Globus pallidus (tissue), 1 donor: ENCODE measurements at places on chromosomes 2 and 18.

DNA sequence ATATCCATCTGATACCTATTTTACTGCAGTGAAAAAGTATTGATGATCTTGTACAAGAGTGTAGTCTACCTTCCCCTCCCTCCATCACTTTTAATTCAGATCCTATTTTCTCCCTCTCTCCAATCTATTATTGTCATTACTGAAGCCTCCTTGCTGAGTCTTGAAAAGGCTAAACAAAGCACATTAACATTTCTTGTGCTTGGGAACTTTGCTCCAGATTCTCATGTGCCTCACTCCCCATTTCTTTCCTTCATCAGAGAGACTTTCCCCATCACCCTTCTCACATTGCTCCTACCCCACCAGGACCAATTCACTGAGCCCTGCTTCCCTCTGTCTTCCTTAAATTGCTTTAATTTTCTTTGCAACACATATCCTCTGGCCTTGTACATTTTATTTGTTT is 736.2 kb upstream of the GCFC2 start:
- DNase-seq, result no peak

- no peak for DNase-seq
These were observed 111.7 kb downstream of the ACOXL start for GRCh38 chr2:110843959-110844510.

GRCh38 chr2:136281281-136282114 is 163.5 kb upstream of the CXCR4 start:
- DNase-seq, result no peak

GRCh38 chr2:241861264-241861663 is 2.6 kb upstream of the PDCD1 start:
- no peak for DNase-seq

GRCh38 chr18:74083557-74083952 is 64.1 kb downstream of the FBXO15 start:
- no peak for DNase-seq

DNA sequence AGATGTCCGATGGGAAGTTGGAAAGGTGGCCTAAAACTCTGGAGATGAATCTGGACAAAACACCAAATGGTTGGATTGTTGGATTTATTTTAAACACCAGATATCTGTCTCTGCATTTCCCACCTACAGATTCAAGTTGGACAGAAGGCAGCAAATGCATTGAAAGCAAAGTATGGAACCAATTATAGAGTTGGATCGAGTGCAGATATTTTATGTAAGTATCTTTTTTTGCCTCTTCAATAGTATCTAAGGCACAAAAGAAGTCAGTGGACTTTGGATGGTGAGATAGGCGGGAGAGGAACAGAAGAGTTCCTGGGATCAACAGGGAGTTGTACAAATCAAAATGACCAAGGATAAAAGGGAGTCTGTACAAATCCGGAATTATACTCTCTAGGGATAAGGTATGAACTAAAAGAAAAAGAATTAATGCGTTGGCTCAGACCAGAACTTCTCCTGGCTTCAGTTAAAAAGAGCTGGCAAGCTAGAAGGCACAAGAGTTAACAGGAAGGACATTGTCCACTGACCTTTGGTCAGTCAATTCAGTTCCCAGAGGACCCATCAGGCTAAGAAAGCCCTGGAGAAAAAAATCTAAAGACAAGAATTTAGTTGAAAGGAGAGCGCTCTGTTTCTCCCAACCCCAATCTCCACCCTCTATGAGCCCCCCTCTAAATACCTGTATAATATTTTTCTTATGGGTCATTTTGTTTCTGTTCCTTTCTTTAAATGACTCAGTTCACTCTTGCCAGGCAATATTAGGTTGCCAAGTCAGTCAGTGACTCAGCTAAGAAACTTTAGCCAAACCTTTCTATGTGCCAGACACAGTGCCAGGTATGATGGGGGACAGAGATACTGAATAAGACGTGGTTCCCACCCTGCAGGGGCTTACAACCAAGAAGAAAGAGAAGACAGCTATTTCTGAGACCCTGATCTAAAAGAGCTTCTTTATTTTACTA is 29.1 kb downstream of the CPO start:
- no peak for DNase-seq

DNA sequence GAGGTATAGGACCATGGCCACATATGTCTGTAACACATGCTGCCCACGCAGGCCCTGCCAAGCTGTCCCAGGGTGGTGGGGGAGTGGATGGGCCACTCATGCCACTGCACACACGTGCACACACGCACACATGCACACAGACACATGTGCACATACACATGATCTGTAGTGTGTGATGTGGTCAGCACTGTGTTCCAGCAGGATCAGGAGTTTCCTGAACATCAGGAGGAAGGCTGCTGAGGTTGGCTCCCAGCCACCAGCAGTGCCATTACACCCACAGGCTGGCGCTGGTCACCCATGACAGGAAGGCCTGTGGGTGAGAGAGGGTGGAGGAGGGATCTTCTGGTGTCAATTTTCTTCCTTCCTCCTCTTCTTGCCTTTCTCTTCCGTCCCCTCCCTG is 44.7 kb downstream of the POMC start:
- DNase-seq, result no peak

DNA sequence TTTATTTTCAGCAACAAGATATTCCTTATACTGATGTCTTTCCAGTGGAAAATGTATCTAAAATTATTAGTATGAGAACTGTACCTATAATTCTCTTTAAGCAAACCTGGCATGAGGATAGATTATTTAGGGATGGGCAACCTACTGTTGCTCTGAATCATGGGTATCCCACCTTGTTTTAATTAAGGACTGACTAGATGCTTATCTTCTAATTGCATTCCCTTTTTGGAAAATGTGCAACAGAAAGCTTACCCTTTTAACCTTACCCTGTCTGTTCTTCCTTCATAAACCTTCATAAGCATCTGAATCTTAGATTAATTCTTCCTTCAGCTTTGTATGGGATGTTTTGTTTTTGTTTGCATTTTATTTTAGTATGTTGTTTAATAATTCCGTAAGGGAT is 110.3 kb downstream of the TAF4B start:
- DNase-seq, result no peak

DNA sequence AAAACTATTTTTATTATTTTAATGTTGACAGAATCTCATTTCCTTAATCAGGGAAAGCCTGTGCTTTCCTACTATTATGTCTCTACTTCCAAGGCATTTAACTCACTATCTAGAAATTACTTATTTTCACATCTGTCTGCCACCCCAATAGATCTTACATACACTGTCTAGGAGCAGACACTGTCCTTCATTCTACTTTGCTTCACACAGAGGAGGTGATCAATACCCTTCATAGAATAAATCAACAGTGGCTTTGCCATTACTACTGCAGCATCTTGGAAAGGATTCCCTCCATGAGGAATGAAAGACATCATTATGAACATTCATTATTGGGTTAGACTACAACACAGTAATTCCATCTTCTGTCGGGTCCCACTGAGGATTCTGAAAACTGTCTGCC is 31.7 kb downstream of the CDH20 start:
- no peak for DNase-seq

- DNase-seq, result no peak
These were observed 371.6 kb upstream of the SLC8A1 start for GRCh38 chr2:40823478-40823877.

- DNase-seq, result no peak
These were observed 464.0 kb downstream of the EIPR1 start for GRCh38 chr2:2913601-2914120.

GRCh38 chr2:176128982-176129796 is at the start of gene HOXD8:
TSS of gene HOXD8 (plus strand) at chr2:176129705. CDS start at chr2:176130367, 662 bp downstream.
- no peak for DNase-seq

- no peak for DNase-seq
These were observed 280.5 kb downstream of the TCF4 start for GRCh38 chr18:55307505-55307904.

- no peak for DNase-seq
These were observed 216.0 kb downstream of the ACKR3 start for GRCh38 chr2:236785611-236786057.

GRCh38 chr2:179555691-179556283 is 291.2 kb upstream of the SESTD1 start:
- DNase-seq, result no peak

DNA sequence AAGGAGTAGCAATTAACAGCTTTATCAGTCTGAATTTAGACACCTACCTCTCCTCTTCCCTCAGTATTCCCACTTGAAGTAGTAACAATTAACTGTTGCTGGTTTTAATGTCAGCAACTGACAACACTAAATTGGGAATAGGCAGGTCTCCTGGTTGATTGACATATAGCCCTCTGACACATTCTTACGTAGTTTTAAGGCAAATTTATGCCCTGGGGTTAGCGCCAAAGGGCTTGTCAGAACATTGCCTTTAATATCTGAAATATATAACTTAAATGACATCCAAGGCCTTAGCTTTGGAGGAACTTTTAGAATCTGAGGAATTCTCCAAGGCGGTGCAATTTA is 7.4 kb downstream of the ASXL3 start:
- no peak for DNase-seq

GRCh38 chr2:110143982-110144381 is 28.4 kb upstream of the MALL start:
- DNase-seq, result no peak

GRCh38 chr18:35387152-35387571 is 10.0 kb upstream of the ZNF396 start:
- no peak for DNase-seq

GRCh38 chr2:20588918-20589871 is 61.7 kb downstream of the HS1BP3 start:
- DNase-seq, result no peak

DNA sequence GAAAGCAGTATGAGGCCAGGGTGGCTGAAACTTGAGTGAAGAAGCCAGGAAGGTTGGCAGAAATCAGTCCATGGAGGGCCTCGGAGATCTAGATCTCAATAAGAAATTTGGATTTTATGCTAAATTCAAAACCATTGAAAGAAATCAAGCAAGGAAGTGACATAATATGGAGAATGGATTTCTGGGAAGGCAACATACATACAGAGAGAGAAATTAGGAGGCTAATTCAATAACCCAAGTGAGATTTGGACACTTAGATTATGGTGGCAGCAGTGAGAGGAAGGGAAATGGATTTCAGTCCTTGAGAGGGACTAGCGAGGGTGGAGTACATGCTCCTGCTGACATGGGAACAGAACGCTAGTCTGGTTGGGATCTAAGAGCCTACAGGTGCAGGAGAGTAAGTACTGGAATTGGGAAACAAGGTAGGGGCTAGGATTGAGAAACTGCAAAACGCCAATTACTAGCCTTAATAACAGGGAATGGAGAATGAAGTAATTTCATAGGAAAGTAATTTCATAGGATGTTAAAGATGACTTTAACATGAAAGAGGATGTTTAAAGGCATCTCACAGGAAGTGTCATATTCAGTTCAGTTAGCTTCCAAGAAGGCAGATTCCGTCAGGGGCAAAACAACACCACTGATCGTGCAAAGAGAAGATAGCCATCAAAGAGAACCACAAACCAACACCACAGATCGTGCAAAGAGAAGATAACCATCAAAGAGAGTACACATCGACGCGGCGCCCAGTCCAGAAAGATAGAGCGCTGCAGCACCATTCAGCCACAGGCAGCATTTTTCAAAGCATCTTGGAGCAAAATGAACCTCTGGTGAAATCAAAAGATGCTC is 27.2 kb downstream of the CDKL4 start:
- no peak for DNase-seq

GRCh38 chr2:78568782-78569373 is 456.6 kb upstream of the REG3G start:
- no peak for DNase-seq

DNA sequence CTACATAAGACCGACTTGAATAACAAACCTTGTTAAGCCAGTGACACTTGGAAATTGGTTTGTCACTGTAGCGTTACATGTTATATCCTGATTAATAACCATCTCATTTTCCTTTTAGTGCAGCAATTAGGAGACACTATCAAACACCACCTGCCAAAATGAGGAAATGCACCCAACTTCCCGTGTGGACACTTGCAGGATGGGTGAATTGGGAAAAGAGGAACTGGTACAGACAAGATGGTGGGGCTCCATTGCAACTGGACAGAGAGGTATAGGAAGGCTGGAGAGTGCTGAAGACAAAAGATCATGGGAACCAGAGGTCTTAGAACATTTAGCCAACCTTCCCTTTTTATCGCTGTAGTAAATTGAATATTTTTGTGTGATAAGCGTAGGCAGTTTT is 816.3 kb upstream of the HS6ST1 start:
- no peak for DNase-seq

DNA sequence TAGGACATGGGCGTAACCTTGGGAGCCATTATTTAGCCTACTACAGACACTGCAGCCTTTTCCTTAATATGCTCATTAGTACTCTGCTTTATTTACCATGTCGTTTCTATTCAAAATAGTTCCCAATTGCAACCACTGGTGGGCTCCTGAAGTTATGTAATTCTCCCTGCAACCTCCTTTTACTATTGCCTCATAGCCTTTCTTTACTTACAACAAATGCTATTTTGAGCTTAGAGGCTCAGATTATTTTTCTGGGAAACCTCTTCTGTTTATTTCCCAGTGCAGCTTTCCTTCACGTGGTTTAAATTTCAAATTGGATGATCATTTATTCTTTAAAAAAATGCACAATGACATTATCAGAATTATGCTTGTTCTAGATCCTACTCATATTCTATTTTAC is 492.3 kb upstream of the TMEFF2 start:
- no peak for DNase-seq

DNA sequence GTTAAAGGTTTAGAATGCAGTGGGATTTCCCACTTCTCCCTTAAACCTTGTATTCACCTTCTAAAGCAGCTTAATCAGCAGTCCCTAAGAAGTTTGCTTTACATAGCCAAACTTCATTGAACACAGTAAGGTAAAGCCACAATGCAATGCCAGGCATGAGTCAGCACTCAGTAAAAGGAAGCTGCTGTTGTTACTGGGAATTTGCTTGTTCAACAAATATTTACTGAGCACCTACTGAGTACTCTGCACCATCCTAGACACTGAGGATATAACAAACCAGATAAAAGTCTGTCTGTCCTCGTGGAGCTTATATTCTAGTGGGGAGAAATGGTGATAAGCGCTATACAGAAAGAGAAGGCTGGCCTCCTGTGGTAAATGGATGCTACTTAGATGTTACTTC is 162.7 kb downstream of the PKP4 start:
- DNase-seq, result no peak

- no peak for DNase-seq
These were observed 68.3 kb downstream of the TNS1 start for GRCh38 chr2:217934321-217935131.

DNA sequence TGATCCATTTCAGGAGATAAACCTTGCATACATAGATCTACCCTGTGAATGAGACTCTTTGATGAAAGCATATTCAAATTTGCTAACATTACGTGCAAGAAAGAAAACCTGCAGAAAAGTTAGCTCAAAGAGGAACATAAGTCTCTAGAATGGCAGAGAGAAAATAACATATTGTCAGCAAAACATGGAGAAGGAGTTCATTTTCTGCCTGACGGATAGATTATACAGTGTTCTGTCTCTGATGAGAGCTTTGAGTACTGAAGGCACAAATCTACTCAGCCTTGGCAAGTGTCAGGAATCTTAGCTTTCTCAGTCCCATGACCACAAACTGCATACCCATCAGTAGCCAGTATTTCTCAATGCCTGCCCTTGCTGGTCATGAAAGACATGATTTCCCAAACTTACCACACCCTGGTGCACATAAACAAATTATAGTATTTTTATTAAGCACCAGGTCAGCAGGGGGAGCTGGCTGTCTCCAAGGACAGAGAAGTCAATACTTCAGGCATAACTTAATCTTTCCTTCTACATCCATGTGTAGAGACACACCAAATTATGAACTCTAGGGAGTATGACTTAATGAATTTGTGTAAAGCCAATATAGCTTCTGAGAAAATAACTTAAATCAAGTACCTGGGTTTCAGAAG is 401.2 kb upstream of the SOX11 start:
- DNase-seq, result no peak
